ENCODE measurements at places on chromosomes 4 and X. TPM values are rescaled to one million over a fixed set of nuclear protein-coding genes. Genes with fewer than 3 reads are reported as not detected.

- no peak for DNase-seq
Observed at GRCh38 chrX:150324919-150325318, 38.2 kb upstream of the MAMLD1 start.

GRCh38 chr4:12409507-12410190, 981.0 kb upstream of the HS3ST1 start:
- DNase-seq: no peak

GRCh38 chrX:16042980-16043379, 80.4 kb upstream of the GRPR start:
- DNase-seq: no peak

- peak; percentile 72 for DNase-seq
Observed at GRCh38 chr4:7987148-7987989, 47.7 kb upstream of the AFAP1 start.

GRCh38 chr4:112973750-112974251, 75.7 kb upstream of the ANK2 start:
- DNase-seq: no peak

- DNase-seq: no peak
Observed at GRCh38 chrX:30308263-30309138, 689 bp downstream of the NR0B1 start.

- no peak for DNase-seq
Observed at GRCh38 chrX:24425806-24426205, 39.3 kb upstream of the PDK3 start.

DNA sequence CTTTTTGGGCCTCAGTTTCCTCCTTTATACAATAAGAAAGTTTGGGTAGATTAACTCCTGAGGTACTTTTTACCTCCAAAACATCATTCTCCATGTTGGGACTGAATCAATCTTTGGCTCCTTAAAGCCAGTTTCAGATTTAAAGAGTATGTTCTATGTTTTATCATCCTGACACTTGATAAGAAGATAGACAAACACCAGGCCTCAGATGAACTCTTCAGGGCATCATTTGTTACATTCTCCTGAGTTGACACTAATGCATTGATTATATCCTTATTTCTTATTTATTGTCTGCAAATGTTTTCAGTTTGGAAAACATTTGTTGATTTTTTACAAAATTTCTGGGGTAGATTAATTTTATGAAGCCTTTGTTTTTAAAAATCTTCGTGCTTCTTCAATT, 102.7 kb upstream of the CCSER1 start:
- DNase-seq: no peak

GRCh38 chr4:54107951-54108748, 8.2 kb downstream of the GSX2 start:
- DNase-seq: no peak

- no peak for DNase-seq
Observed at GRCh38 chrX:22088326-22088725, 56.2 kb downstream of the PHEX start.

DNA sequence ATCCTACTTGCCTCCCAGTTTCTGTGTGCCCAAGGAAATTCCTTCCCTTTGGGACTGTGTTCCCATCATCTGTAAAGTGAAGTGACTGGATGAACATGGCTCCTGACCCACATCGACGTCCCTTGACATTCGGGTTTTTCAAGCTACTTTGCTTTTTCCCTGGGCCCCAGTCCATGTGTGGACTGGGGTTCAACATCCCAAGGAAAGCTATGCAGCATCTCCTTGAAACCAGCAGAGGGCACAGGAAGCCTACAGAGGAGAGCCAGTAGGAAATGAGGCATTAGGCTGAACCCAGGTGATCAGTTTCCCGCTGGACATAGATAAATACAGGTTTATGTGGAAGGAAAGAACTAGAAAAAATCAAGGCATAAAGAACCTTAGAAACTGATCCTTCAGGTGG, 145.1 kb upstream of the ARHGEF9 start:
- no peak for DNase-seq

DNA sequence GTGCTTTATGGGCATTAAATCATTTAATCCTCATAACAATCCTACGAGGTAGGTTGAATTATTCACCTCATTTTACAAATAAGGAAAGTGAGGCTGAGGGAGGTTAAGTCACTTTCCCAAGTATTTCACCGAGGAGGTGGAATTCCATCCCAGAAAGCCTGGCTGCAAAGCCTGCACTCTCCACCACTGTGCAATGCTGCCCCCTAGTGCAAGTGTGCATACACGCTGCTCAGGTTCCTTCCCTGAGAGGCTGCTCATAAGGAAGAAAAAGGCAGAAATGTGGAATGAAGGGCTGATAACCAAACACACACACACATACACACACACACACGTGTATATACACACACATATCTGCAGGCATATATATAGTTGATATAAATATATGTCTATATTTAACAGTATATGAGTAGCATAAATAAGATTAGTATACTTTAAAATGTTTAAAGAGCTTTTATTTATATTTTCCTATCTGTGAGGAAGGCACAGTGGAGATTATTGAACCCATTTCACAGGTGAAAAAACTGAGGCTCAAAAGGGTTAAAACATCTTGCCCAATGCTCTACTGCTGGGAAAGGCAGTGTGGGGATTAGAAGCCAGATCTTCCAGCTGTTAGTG, 714.5 kb upstream of the TENM3 start:
- DNase-seq: no peak

- DNase-seq: no peak
Observed at GRCh38 chr4:54781756-54782155, 124.0 kb downstream of the KIT start.

- no peak for DNase-seq
Observed at GRCh38 chrX:38662640-38663039, 101.3 kb downstream of the TSPAN7 start.

The SLC30A9 gene
- total RNA-seq: 25.5 TPM

The NAP1L2 gene
- total RNA-seq: 12.8 TPM

The HDX gene
- 0.18 TPM for total RNA-seq

The NUP62CL gene
- total RNA-seq: 3.7 TPM

The MAML3 gene
- total RNA-seq: 2.0 TPM

The DRP2 gene
- 0.07 TPM for total RNA-seq

The TSPAN7 gene
- not detected for total RNA-seq

The MMRN1 gene
- total RNA-seq: 0.61 TPM

The PSAPL1 gene
- not detected for total RNA-seq

The MND1 gene
- 0.53 TPM for total RNA-seq

The PI4K2B gene
- total RNA-seq: 14.6 TPM

The ARX gene
- total RNA-seq: not detected
